ENCODE measurements at places on chromosomes 13 and 19. TPM values are rescaled to one million over a fixed set of nuclear protein-coding genes. Genes with fewer than 3 reads are reported as not detected.
A peak's percentile ranks its signal among the peaks of the same experiment; 100 is the strongest.

GRCh38 chr13:40961214-40961613, 57.9 kb downstream of the ELF1 start:
- H3K4me3 ChIP-seq = no peak overlapping the region
- no peak overlapping the region for H3K27ac ChIP-seq
- H3K4me1 ChIP-seq = no peaks in the 10 kb centered on the region
- DNase-seq = no peak
- no peaks in the 10 kb centered on the region for H3K27me3 ChIP-seq

DNA sequence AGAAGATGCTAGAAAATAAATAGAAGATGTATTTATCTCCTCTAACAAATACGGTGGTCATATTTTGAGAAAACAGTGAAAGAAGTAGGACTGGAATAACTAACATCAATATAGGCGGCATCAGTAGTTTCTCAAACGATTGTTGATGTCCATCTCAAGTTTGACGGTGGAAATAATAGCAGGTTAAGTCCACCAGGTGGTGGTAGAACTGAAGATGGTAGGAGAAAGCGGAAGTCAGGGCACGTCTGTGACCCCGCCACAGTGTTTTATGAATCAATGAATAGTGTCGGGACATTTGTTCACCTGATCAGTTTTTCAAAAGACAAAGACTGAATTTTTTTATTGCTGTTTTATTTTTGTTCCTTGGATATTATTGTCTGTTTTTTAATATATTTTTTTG, 706.4 kb upstream of the SLC10A2 start:
- no peaks in the 10 kb centered on the region for H3K27me3 ChIP-seq
- no peaks in the 10 kb centered on the region for H3K36me3 ChIP-seq
- H3K27ac ChIP-seq = no peak overlapping the region
- no peaks in the 10 kb centered on the region for H3K4me1 ChIP-seq

GRCh38 chr19:10516064-10516385, 1.2 kb downstream of the S1PR5 start:
- no peaks in the 10 kb centered on the region for H3K36me3 ChIP-seq
- no peak for DNase-seq
- H3K27ac ChIP-seq = no peak overlapping the region
- no peaks in the 10 kb centered on the region for H3K27me3 ChIP-seq
- no peak overlapping the region for H3K4me3 ChIP-seq

- H3K4me3 ChIP-seq = no peak overlapping the region
- H3K27ac ChIP-seq = no peak overlapping the region
- no peaks in the 10 kb centered on the region for H3K4me1 ChIP-seq
These were observed 3.2 kb upstream of the NKG7 start for GRCh38 chr19:51375504-51376221.

Gene AXL
- total RNA-seq = 20.3 TPM

DNA sequence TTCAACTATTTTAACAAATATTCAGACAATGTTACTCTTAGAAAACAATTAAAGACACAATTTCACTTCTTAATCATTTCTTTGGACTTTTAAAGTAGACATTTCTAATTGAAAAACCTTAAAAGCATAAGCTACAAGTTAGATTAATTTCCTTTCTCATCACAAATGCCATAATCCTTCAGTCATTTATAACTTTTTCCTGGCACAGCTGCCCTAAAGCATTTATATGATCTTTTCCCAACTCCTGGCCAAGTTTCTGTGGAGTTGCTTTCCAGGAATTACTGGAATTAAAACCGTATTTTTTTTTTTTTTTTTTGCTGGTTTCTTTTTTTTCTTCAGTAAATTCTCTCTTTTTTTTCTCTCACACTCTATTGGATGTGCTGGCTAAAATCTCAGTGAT, 615.9 kb downstream of the TBC1D4 start:
- no peaks in the 10 kb centered on the region for H3K27me3 ChIP-seq
- no peaks in the 10 kb centered on the region for H3K36me3 ChIP-seq
- no peak overlapping the region for H3K27ac ChIP-seq
- no peak overlapping the region for H3K4me3 ChIP-seq
- no peak for DNase-seq
- no peaks in the 10 kb centered on the region for H3K4me1 ChIP-seq

- H3K36me3 ChIP-seq = no peaks in the 10 kb centered on the region
- H3K4me3 ChIP-seq = no peak overlapping the region
- no peaks in the 10 kb centered on the region for H3K4me1 ChIP-seq
- no peaks in the 10 kb centered on the region for H3K27me3 ChIP-seq
- H3K27ac ChIP-seq = no peak overlapping the region
- no peak for DNase-seq
These were observed 76.5 kb downstream of the LHFPL6 start for GRCh38 chr13:39526499-39526898.

- H3K27me3 ChIP-seq = no peaks in the 10 kb centered on the region
- H3K36me3 ChIP-seq = no peaks in the 10 kb centered on the region
- H3K4me1 ChIP-seq = no peaks in the 10 kb centered on the region
- no peak for DNase-seq
These were observed 14.0 kb downstream of the SLITRK6 start for GRCh38 chr13:85785205-85785604.

Gene WDR87
- not detected for total RNA-seq

- no peaks in the 10 kb centered on the region for H3K4me1 ChIP-seq
- DNase-seq = no peak
- no peaks in the 10 kb centered on the region for H3K27me3 ChIP-seq
- H3K36me3 ChIP-seq = no peaks in the 10 kb centered on the region
These were observed 8.1 kb upstream of the SDHAF1 start for GRCh38 chr19:35986664-35987570.

- no peaks in the 10 kb centered on the region for H3K27me3 ChIP-seq
- H3K27ac ChIP-seq = no peak overlapping the region
- H3K4me3 ChIP-seq = no peak overlapping the region
- DNase-seq = no peak
These were observed 12.5 kb downstream of the TNNT1 start for GRCh38 chr19:55136399-55137102.

Gene PGLYRP1
- total RNA-seq = 1.1 TPM

DNA sequence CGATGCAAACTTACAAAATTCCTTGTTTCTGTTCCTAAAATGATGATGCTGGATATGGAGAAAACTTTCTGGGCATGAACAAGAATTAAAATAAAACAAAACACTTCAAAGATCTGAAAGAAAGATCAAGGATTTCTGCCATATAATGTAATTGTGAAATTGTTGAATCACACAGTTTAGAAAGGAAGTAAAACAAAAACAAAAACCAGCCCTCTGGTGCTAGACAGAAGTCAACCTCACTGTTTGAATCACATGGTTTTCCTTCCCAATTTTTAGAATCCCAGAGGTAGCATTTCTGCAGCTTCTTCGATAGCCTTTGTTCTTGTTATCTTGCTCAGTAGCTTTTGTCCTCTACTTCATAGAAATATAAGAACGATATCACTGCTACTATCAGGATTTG, 118.2 kb upstream of the ARGLU1 start:
- no peaks in the 10 kb centered on the region for H3K36me3 ChIP-seq

DNA sequence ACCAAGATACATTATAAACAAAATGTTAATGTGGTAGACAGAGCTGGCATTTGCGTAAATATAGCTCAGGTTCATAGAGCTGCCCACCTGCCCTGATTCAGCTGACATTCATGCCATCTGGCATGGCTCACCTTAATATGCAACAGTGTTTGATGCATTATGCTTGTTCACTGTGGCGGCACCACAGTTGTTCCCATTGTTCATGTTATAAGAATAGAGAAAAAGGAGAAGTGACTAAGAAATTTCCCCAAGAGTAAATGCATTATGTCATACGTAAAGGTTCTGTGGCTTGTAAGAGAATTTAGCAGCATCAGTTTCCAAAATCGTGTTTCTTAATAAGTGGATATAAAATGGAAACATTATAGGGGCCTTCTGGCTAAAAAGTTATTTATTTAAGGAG, 4.5 kb downstream of the CCNA1 start:
- H3K4me3 ChIP-seq = no peak overlapping the region
- H3K27ac ChIP-seq = no peak overlapping the region
- DNase-seq = no peak
- no peaks in the 10 kb centered on the region for H3K4me1 ChIP-seq
- no peaks in the 10 kb centered on the region for H3K36me3 ChIP-seq
- H3K27me3 ChIP-seq = peaks cover 3% of the 10 kb centered on the region

Gene SIGLECL1
- total RNA-seq = not detected

DNA sequence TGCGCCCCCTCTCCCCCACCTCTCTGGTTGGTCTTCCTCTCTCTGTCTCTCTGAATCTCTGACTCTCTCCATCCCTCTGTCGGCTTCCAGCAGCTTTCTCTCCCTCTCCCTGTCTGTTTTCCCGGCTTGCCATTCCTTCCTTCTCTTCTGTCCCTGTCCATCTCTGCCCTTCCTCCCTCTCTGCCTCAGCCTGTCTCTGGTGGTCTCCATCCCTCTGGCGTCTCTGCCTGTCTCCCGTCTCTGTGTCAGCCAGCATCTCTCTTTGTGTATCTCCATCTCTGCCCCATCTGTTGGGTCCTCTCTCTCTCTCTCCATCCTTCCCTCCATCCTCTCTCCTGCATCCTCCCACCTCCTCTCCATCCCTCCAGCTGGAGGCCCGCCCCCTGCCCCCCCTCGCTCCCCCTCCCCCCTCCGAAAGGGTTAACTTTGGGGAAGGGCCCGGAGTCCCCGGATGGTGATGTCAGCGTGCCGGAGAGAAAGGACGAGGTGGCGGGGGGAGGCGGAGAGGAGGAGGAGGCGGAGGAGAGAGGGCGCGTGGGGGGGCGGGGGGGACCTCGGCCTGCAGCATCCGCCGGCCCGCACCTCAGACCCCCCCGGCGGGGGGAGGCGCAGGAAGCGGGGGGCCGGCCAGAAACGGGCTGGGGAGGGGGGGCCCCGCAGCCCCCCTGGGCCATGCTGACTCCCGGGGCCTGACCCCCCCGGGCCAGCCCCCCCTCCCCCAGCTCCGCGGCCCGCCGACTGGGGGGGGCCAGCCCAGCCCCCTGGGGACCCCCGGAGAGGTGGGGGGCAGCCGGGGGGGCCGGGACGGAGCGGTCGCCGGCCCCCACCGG, at the start of gene BRSK1:
BRSK1 (plus strand) TSS at position 450 of the 830 bp plus-strand sequence. CDS start 446 bp downstream, outside the sequence.
- no peak within 1 kb of the TSS for H3K27ac ChIP-seq
- no peaks in the 10 kb centered on the region for H3K36me3 ChIP-seq
- H3K4me1 ChIP-seq = no peaks in the 10 kb centered on the region
- H3K4me3 ChIP-seq = no peak within 1 kb of the TSS
- DNase-seq = no peak
- no peaks in the 10 kb centered on the region for H3K27me3 ChIP-seq

DNA sequence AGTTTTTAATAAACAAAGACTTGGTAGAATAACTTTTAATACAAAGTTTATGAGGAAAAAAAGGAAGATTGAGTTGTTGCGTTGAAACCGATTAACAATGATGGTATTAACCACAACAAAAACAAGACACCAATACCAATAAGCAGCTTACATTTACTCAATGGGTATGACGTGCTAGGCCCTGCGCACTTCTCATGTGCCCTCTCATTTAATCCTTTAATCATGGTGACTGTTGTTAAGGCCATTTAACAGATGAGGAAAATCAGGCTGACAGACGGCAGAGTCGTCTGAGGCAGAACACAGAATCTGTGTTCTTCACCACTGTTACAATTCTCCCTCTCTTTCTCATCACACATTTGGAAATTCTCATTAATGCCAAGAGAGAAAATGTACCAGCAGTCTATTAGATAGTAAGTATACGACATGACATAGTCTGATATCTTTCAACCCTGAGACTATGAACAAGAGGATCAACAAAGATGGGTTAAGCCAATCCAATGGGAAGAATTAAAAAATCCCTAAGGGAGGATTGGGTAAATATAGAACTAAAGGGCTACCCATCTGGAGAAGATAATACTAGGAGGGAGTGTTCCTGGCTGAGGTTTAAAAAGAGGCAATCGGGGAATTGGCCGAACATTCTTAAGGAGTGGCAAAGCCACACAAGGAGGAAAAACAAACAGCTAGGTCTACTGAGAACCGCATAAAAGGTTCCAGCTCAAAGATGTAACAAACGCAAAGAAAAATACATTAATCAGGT, 54.0 kb downstream of the DOCK9 start:
- no peaks in the 10 kb centered on the region for H3K27me3 ChIP-seq
- H3K27ac ChIP-seq = no peak overlapping the region
- H3K4me3 ChIP-seq = no peak overlapping the region

- H3K4me3 ChIP-seq = no peak overlapping the region
- H3K27me3 ChIP-seq = no peaks in the 10 kb centered on the region
- no peak overlapping the region for H3K27ac ChIP-seq
- no peaks in the 10 kb centered on the region for H3K4me1 ChIP-seq
- DNase-seq = no peak
These were observed 612.1 kb upstream of the KLHL1 start for GRCh38 chr13:70720386-70720785.

DNA sequence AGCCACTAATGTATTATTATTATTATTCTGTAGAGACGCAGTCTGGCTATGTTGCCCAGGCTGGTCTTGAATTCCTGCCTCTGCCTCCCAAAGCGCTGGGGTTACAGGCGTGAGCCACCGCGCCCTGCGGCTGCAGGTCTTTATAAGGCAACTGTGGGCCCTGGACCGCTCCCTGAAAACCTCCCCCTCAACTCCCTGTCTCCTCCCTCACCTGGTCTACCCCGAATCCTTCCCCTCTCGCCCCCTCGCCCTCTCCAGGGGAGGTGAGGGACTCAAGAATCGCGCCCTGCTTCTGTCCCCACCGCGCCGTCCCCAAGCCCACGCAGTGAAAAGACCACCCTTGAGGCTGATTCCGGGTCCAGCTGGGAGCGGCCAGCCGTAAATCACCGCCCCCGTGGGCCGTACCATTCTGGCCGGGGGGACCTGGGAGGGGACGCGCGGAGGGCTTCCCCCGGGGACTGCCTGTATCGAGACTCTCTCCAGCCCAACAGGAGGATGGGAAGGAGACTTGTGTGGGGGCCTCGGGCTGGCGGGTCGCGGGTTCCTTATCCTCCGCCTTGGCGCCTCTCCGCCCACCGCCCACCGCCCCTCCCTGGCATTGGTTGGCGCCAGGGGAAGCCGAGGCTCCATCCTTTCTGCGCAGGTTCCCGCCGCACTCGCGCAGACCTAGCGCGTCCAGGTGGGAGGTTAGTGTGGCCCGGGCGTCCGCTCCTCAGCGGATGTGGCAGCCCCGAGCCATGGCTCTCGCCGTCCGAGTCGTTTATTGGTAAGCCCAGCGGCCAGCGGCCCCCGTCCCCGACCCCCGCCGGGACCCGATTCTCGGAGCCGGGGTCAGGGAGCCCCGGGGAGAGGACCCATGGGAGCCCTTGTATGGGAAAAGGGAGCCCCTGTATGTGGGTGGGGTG, at the start of gene SELENOW:
SELENOW (plus strand) TSS at position 655 of the 905 bp plus-strand sequence; CDS start at position 738, 83 bp downstream.
- H3K4me3 ChIP-seq = peak within 1 kb of the TSS; percentile 93
- H3K4me1 ChIP-seq = no peaks in the 10 kb centered on the region
- peak within 1 kb of the TSS; percentile 99 for H3K27ac ChIP-seq
- peak; percentile 78 for DNase-seq
- H3K27me3 ChIP-seq = no peaks in the 10 kb centered on the region

Gene PSG7
- total RNA-seq = not detected

Gene CRTC1
- 7.2 TPM for total RNA-seq

DNA sequence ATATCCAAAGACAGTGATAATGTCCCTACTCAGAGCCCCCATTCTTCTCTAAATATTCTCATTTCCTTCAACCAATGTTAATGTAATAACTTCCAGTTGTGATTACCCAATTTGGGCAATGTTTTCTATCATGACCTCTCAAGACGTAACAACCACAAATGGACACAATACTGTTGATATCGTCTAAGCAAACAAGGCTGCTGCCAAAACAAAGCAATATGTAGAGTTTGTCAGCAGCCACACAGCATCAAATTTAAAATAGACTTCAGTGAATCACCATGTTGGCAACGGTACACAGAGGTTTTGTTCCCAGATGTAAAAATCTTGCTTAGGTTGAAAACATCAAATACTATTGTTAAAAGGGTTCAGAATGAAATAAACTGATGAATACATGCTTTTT, 205.1 kb downstream of the DACH1 start:
- no peaks in the 10 kb centered on the region for H3K4me1 ChIP-seq
- no peaks in the 10 kb centered on the region for H3K36me3 ChIP-seq
- H3K27ac ChIP-seq = no peak overlapping the region
- DNase-seq = no peak
- H3K4me3 ChIP-seq = no peak overlapping the region
